ENCODE measurements at places on chromosomes 7 and 10.

DNA sequence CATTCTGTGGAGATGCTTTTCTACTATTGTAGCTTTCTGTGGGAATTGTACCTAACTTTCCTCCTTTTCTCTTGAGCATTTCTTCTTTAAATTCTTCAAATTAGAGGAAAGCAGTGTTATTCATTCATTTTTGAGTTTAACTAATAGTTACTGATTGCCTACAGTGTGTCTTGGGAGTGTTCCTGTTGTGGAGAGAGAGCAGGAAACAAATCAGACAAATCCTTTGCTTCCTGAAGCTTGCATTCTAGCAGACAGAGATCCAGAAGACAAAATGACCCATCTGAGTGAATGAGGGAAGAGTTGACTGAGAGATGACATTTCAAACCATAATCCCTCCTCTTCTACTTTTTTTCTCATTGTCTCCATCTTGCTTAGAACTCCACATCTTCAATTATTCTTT is 170.4 kb downstream of the SUGCT start:
- no peak for DNase-seq

- no peak for DNase-seq
Observed at GRCh38 chr7:106042196-106042611, 69.9 kb downstream of the SYPL1 start.

DNA sequence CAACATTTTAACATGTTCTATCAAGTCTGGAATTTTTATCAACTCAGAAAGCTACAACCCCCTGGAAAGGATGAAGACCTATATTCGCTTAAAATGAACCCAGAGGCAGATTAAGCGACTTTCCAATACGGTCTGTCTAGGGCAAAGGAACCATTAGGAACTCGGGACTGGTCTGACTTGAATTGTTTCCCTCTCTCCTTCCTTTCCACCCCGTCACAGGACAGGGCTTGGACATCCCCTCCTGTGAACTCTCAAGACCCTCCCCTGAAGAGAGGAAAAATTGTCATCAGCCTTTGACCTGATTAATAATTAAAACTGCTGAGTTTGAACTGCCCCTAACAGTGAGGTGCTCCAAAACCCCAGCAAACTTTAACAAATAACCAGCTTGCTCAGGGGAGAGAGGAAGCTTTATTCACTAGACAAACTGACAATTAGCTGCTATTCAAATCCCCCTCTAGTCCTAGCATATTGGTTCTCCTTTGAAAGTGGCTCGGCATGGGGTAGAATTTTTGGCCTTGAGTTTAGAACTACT is 22.6 kb upstream of the SLF2 start:
- DNase-seq = no peak

GRCh38 chr10:79375321-79376077 is 28.2 kb downstream of the PPIF start:
- DNase-seq = no peak

DNA sequence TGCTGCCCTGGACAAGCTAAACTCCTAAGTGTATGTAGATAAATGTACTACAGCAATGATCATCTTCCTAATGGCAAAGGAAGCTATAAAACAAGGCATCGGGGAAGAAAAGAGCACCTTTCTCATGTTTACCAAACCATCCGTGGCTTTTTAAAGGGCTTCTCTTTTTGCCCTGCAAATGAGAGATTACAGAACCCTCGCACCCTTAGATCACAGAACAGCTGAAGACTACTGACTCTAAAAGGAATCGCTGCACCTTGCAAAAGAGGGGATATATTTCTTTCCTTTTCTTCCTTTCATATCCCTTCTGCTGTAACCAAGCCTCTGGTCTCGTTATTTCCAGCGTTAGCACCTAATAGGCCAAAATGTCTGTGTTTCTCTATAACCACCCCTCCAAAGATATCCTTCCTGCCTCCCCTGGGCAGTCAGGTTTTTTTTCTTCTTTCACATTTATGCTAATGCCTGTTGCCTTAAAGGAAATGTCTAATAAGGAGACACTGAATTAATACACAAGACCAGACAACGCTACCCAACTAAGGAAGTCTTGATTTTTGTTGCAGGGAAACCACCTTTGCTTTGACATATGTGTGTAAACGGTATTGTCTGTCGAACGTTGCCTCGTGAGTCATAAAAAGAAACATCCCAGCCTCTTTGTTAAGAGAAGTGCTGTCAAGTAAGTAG is 10.5 kb downstream of the ST8SIA6 start:
- DNase-seq = no peak

- no peak for DNase-seq
Observed at GRCh38 chr7:140586516-140586915, 54.1 kb downstream of the DENND2A start.

GRCh38 chr7:127252778-127253280 is at the start of gene GRM8:
Gene GRM8 (minus strand): TSS chr7:127252941.
- DNase-seq = peak; percentile 82

DNA sequence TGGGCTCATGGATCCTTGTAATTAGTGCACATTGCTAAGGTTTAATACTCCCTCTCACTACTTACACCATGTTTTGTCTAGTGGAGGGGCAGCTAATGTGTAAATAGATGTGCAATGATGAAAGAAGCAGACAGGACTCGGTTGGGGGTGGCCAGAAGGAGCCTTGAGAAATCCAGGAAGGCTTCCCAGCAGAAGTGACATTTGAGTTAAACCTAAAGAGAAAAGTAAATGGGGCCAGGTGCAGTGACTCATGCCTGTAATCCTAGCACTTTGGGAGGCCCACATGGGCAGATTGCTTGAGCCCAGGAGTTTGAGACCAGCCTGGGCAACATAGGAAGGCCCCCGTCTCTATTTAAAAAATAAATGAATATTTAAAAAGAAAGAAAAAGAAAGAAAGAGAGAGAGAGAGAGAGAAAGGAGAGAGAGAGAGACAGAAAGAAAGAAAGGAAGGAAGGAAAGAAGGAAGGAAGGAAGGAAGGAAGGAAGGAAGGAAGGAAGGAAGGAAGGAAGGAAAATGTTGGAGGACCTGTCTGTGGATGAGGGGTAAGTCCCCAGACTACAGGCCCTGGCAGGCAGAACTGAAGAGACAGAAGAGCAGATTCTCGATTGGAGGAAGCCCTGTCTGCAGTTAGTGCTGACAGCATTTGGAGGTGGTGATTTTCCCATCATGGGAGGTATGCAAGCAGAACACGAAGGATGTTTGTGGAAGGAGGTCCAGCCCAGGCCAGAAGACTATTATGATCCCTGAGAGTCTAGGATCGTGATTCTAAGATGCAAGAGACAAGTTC is 3.6 kb downstream of the ELN start:
- DNase-seq = no peak

GRCh38 chr10:122531939-122532338 is 28.6 kb upstream of the DMBT1 start:
- DNase-seq = no peak

DNA sequence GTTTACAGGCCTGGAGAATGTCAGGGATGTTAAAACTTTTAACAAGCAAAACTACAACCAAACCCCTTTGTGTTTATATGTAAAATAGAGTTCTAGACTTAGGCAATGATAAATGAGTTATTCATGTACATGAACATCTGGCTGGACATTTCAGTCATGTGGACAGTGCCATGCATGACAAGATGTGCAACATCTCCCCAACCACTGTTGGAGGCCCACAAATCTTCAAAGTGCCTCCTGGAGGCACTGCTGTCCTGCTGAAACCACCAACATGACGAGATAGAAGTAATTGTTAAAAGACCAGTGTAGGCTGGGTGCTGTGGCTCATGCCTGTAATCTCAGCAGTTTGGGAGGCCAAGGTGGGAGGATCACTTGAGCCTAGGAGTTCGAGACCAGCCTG is 18.4 kb downstream of the PPIA start:
- no peak for DNase-seq

DNA sequence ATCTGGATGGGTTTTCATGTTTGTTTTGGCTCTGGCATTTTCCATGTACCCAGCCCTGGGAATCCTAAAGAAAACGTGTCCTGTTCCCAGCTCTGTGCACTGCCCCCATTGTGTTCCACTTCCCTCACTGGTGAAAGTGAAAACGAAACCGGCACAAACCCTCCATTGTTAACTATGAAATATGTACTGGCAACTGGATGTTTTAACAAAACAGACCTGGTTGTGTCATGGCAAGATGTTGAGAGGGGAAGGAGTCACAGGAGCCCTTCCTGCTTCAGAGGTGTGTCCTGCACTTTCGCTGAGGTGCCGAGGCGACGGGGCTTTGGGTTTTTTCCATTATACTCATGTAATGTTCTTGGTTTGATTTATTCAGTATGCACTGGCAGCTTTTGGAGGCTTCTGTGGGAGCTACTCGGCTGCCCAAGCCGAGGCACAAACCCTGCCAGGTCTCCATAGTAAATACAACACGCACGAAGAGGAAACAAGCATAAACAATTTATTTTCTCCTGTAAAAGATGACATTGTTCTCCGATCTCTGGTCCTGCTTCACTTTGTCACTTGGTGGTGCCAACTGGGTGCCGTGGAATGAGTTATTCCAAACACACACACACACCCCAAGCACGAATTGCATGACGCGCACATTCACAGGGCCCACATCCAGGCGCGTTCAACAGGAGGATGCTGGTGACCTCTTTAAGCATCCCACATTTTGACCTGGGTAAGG is 118.2 kb downstream of the CDK6 start:
- no peak for DNase-seq

- no peak for DNase-seq
Observed at GRCh38 chr7:77199013-77199966, at the start of gene FGL2. Gene FGL2 (minus strand): TSS chr7:77199819. CDS start chr7:77199793, 26 bp downstream.

DNA sequence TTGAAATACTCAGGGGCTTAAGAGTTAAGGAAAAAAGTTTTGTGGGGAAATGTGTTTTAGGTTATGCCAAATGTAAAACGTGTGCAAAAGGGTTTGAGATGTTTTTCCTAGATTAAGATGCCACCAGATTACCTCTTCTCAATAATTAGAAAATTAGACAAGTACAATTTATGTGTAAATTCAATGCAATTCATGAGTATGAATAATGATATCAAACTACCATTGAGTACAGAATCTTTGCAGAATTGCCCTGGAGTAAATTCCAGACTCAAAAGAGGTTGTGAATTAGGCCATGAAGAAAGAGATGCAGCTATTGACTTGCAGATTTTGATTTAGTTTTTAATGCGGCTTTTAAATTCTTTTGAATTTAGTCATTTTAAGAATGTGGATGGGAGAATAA is 159.4 kb upstream of the INHBA start:
- DNase-seq = no peak

- no peak for DNase-seq
Observed at GRCh38 chr10:112122827-112123226, 60.7 kb downstream of the GPAM start.

- no peak for DNase-seq
Observed at GRCh38 chr7:38855867-38856266, 53.1 kb downstream of the VPS41 start.

DNA sequence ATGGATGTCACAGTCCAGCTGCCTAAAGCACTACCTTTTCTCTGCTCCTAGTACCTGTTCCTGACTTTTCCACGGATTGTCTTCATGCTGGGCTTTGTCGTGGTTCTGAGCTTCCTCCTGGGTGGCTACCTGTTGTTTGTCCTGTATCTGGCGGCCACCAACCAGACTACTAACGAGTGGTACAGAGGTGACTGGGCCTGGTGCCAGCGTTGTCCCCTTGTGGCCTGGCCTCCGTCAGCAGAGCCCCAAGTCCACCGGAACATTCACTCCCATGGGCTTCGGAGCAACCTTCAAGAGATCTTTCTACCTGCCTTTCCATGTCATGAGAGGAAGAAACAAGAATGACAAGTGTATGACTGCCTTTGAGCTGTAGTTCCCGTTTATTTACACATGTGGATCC is 1.3 kb upstream of the INTS15 start:
- DNase-seq = no peak

DNA sequence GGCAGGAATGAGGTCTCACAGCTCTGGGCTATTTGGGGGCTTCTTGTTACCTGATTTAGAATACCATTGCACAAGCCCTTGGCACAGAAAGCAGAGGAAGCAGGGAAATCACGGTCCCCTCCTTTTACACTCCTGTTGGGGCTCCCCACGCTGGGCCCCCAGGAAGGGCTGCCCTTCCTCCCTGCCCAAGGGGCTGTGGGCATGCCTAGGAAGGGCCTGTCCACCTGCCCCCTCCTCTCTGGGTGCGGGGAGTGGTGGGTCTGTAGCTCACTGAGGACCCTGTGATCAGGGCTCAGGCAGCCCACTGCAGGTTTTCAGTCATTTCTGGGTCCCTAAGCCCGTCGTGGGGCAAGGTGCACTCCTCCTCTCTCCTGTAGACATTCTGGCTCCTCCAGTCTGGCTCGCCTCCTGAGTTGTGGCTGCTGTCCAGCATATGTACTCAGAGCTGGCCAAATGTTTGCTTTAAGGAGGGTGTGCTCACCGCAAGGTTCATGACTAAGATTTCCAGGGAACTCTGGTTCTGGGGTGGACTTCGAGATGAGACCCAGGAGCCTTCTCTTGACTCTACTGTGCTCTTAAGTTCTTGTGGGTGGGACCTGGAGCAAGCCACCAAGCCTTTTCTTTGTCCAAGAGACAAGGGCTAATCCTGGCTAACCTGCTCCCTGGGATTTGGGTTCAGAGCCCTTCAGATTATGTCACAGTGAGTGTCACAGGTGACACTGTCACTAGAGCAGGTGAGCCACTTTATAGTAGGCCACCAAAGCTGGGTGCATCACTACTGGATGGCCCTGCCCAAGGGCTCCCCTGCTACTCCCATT is 56.0 kb downstream of the TACR2 start:
- no peak for DNase-seq
